Activated T-helper 1 cell treated with anti-CD3 and anti-CD28 coated beads, Interleukin-12 subunit alpha, Interleukin-12 subunit beta, Interleukin-2, Interleukin-4 antibody, amounts not matched to agents 30 ng/mL and 10 ng/mL and 1 ng/mL, durations not matched to agents 14 hours and 24 hours and 36 hours (primary cell): ENCODE measurements at places on chromosomes 6 and 20. TPM values are rescaled to one million over a fixed set of nuclear protein-coding genes. Genes with fewer than 3 reads are reported as not detected.

The C20orf96 gene
- total RNA-seq, result 4.3 and 4.7 TPM in 2 replicates

The COX4I2 gene
- not detected in 2 replicates for total RNA-seq

- peaks cover 30% of the 10 kb centered on the region for H3K36me3 ChIP-seq
- DNase-seq, result no peak
- no peak overlapping the region for H3K4me3 ChIP-seq
- H3K27ac ChIP-seq, result peak overlapping the region; percentile 66
- H3K27me3 ChIP-seq, result no peaks in the 10 kb centered on the region
Measured at GRCh38 chr6:33397541-33397940, 5.9 kb downstream of the KIFC1 start.

DNA sequence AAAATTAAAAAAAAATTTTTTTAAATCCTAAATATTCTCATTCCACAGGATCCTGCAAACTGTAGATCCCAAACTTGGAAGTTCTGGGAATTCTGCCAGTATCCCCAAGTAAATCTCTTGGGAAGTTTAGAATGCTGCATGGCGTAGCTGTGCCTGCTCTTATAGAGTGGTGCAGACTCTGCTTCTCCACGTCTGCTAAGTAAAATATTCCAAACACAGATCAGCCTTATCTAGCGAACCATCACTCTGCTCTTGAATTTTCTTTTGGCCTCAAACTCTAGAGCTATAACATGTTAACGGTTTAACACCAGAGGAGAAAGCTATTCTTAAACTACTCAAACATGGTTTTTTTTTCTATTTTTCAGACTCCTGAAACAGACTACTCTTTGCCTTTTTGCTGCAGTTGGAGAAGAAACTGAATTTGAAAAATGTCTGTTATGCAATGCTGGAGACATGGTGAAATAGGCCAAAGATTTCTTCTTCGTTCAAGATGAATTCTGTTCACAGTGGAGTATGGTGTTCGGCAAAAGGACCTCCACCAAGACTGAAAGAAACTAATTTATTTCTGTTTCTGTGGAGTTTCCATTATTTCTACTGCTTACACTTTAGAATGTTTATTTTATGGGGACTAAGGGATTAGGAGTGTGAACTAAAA, 138.5 kb upstream of the AKAP12 start:
- peaks cover 6% of the 10 kb centered on the region for H3K4me1 ChIP-seq
- H3K4me3 ChIP-seq, result no peak overlapping the region
- DNase-seq, result no peak
- peaks cover 11% of the 10 kb centered on the region for H3K36me3 ChIP-seq
